Effector CD4-positive, alpha-beta T cell (primary cell): ENCODE measurements at places on chromosomes 11 and 22.
A peak's percentile ranks its signal among the peaks of the same experiment; 100 is the strongest.

- DNase-seq, result no peak
Measured at GRCh38 chr11:69055598-69056516, 7.1 kb downstream of the TPCN2 start.

GRCh38 chr11:6419009-6419631, at the start of gene APBB1:
TSS of gene APBB1 (minus strand) at chr11:6419094. CDS start at chr11:6411347, 7,747 bp downstream.
- DNase-seq, result peak; percentile 64

DNA sequence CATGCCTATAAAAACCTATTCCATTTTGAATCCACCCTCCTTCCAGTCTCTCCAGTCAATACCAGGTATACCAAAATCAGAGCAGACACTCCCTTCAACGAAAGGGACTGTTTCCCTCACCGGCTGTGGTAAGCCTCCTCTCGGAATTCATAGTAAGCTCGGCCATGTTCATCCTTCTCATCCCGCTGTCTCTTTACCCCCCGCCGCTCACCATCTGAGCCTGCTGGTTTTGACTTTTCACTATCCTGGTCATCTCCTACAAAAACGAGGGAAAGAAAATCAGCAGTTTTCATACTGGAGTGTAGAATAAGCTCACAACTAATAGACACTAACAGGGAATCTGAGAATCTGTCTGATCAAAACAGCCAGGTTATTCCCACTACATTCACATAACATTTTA, 3.1 kb downstream of the HNRNPUL2 start:
- DNase-seq, result no peak

DNA sequence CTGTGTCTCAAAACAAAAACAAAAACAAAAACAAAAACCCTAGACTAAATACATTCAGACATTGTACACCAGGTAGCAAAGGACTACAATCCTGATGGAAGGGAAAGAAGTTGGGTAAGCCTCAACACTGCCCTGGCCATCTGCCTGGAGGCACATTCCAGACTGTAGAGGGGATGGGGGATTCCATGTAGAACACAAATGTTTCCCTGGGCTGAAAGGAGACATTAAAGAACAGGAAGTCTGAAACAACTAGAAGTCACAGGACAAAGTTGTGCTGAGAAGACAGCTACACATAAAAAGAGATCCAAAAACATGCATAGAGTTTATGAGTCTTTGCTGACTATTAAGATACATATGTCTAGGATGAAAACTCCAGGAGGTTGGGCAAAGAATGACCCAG, 83.9 kb downstream of the RRAS2 start:
- DNase-seq, result no peak

DNA sequence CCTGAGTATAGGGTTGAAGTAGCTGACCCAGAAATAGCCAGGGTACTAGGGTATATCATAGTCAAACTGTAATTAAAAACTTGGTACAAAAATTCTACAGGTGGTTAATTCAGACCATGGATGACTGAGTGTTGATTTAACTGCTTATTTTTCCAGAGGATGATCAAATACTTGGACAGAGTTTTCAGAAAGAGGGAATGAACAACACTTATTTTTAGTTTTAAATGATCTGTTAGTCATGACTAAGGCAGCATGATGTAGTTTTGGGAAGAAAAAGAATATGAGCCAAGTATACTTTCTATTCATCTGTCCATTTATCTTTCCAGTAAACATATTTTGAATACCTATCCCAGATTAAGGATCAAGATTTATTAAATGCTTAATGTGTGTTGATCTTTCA, 19.8 kb upstream of the CCDC89 start:
- DNase-seq, result no peak

DNA sequence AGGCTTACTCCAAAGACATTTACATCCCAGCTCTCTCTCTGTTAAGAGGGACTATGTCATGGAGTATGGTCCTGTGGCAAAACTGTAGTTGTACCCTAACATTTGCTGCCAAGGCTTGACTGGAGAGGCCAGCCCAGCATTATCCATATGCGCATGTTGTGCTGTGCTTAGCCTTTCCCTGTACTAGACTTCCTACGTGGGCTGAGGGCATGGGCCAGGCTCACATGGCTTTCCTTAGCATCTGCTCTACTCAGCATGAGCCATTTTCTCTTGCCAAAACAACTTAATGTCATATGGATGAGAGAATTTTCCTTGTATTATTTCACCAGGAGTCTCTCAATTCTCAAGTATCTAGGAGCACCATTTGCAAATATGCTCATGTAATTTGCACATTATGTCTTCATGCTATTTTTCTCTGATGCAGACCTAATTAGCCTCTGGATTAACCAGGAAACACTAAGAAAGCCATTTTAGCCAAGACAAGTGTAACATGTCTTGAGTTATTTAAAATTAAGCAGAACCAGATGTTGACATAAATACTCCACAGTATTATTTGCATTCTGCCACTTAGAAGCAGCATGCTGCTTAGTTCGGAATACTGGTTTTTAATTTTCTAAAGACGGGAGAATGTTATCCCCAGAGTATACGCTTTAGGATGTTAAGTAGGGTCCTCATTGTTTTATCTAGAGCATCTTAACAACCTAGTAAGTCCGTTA, 71.7 kb upstream of the FAR1 start:
- DNase-seq, result no peak
